ENCODE measurements at places on chromosomes 1 and 21.

DNA sequence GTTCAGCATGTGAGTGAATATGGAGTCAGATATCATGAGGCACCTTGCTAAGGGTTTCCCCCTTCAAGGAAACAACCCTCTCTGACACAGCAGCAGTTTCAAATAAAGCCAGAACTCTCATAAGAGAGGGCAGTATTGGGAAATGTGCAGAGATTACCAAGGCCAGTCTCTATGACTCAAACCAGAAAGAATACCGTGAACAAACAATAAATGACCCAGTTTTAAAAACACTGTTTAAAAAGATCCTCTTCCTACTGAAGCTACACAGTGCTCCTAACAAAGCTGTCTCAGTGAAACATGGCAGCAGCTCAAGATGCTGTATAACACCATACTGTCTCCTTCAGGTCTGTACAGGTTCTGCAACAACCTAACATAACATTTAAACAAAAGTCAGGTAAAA is 102.6 kb downstream of the KIAA0319L start:
- no peak for DNase-seq

GRCh38 chr1:219528633-219529032 is 84.3 kb downstream of the ZC3H11B start:
- DNase-seq = no peak

DNA sequence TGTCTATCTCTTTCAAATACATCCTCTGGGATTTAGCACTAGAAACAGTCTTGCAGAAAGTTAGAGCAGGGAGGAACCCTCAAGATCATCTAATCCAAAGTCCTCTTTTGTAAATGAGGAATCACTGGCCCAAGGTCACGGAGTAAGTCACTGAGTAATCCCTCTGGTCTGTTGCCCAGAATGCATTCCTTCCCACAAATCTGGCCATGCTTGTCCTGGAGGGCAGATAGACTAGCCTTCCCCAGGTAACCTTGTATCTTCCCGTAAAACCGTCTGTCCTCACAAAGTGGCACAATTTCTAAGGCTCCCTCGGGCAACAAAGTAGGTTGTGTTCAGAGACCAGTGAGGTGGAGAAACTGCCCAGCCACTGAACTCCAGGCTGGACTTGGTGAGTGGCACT is 46.2 kb downstream of the DDR2 start:
- DNase-seq = no peak

DNA sequence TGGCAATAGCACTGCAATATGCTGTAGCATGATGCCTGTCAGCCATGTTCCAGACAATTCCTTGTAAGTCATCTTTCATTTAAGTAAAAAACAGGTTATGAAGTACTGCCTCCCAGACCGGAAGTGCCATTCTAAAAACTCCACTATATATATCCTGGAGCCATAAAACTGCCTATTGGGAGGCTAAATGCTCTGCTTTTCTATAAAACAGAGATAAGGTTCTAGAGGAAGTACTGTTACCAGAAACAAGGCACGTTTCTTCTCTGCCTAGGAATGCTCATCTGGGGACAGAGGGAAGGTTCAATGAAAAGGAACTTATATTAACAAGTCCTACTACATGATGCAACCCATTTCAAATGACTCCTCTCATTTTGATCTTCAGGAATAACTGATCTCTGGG is 66.8 kb downstream of the GPR137B start:
- DNase-seq = no peak

GRCh38 chr1:158248771-158249170 is 5.5 kb upstream of the CD1A start:
- no peak for DNase-seq

DNA sequence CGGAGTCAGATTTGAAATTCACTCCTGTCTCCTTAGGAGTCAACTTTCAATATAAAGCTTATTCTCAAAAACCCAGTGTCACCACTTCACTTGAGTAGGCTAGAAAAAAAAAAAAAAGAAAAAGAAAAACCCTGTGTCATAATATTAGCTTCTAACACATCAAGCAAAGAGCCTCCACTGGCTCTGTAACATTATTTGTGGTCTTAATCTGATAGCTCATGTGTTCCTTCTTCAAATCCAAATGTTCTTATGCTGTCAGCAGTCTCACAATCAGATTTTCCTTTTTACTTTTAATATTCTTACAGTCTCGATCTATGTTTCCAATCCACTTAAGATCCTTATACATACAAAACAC is 26.1 kb upstream of the PSMG1 start:
- no peak for DNase-seq
